ENCODE measurements at places on chromosomes 3 and 15.

DNA sequence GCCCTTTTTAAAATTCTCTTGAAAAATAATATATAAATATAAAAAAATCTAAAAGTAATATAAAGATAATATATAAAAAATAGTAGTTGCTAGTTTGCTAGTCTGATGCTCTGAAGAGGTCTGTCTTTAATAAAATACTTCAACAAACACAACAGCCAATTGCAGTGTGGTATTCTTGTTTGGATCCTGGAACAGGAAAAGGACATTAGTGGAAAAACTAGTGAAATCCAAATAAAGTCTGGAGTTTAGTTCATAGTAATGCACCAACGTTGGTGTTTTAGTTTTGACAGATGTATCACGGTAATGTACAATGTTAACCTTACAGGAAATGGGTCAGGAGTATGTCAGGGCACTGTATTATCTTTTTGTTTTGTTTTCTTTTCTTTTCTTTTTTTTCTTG is 26.0 kb upstream of the CEMIP start:
- DNase-seq = no peak

DNA sequence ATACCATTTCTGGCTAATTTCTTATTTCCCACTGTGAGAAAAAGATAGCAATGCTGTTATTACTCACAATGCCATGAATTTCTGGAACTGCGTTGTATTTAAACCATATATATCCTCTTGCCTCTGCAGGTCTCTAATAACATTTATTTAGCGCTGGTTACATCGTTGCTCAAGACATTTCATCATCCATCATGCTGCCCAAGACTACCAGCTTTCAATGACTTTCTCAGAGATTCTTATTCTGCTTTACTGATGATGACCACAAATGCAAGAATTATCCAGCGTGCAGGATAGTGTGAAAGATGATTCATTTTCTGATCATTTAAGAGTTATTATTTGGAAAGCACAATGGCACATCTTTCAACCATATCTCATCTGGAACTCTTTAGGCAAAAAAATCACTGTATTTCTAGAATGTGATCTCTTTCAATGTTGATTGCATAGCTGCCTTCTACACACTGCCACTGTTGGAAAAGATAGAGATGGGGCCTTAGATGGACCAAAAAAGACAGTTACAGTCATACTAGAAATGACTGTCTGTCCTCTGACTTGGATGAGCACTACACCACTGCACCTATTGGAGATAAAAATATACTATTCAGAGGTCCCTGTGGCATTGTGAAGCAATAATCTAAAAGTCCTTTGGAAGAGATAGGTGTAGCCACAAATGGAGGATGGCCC is 716.1 kb downstream of the NSUN3 start:
- DNase-seq = no peak

GRCh38 chr15:60551147-60551780 is 72.3 kb upstream of the ICE2 start:
- DNase-seq = no peak

DNA sequence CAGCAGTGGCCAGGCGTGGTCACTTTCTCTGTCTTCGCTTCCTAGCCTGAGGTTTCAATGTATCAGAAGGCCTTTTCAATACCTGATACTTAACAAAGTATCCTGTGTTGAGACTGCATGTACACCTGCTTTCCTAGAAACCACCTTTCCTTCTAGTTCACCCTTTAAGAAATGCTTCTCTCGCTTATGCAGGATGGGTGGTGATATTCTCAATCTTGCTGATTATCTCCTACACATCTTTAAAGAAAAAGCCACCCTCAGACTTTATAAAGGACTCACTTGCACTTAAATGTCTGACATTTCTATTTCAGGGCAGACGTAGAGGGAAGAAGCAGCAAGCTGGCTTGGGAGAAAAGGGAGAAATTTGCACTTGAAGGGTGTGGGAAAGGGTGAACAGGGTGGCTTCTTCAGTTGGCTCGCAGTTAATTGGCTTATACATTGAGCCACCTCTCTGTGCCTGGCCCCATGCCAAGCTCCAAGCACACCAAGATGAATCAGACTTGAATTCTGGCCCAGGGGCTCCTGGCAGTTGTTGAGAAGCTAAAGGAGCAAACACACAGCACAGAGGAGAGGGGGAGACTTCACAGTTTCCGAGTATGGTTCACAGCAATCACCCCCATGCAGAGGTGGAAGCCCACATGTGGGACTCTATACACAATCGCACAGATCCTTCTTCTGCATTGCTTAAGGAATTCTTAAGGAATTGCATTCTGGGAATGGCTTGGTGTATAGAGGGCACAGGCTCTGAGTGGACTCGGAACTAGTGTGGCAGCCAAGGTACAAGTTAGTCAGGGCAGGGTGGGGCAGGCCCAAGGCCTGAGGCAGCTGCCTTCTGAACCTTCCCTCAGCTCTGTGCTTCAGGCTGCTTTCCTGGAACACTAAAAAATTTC is 1.3 kb downstream of the ARL6IP5 start:
- DNase-seq = peak; percentile 96

- no peak for DNase-seq
Measured at GRCh38 chr15:62934236-62934971, 108.1 kb upstream of the TPM1 start.

GRCh38 chr3:38521391-38521987 is 25.3 kb downstream of the EXOG start:
- DNase-seq = peak; percentile 72

- DNase-seq = peak; percentile 25
Measured at GRCh38 chr3:36774052-36774451, 9.7 kb upstream of the DCLK3 start.

GRCh38 chr3:20905210-20905805 is 719.3 kb upstream of the SGO1 start:
- DNase-seq = no peak

DNA sequence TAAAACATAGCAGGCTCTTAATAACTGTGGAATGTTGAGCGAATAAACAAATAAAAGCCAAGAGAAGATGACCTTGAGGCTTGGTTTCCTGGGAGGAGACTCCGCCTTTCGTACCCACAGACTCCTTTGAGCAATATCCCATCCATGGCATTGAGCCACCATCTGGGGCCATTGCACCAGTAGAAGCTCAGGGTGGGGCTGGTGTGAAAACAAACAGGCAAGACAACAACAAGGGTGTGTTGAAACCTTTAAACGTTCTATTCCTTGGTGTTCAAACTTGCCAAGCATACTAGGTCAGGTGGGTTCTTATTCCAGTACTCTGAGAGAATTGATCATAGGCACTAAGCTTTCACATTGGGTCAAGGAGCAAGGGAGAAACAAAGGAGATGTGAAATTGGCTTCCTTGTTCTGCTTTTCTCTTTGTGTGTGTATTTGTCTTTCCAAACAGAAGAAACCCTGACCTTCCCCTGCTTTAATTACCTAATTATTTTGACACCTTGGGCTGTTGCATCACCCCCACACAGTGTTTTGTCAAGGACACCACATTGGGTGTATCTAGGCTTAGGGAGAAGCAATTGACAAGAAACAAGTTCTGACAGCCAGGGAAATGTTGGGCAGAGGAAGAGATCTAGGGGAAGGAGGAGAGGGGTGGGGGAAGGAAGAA is 105.1 kb upstream of the BCL6 start:
- DNase-seq = no peak

GRCh38 chr3:195815169-195815771 is 3.5 kb upstream of the MUC4 start:
- DNase-seq = peak; percentile 14

DNA sequence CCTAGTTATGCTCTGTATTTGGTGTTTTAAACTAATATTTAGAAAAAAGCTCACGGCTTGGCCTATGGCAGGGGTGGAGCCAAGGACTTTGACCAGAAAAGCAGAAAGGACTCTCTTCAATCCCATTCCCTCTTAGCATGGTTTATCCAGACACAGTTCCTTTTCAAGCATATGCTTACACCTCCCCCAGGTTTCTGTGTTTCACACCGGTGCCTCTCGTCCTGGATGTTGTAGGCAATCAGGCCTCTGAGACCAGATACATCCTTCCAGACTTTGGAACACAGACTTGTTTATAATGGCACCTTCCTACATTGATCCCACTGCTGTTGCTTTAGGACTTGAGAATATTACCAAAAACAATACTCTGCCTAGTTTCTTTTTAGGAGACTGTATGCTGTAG is 440.5 kb upstream of the ARPP21 start:
- no peak for DNase-seq

GRCh38 chr3:181901626-181902025 is 189.9 kb downstream of the SOX2 start:
- DNase-seq = peak; percentile 29

GRCh38 chr15:81000144-81000623 is 539 bp upstream of the TLNRD1 start:
- no peak for DNase-seq

- DNase-seq = no peak
Measured at GRCh38 chr3:124520970-124521369, 209.3 kb upstream of the UMPS start.

GRCh38 chr3:107361633-107362032 is 15.6 kb upstream of the CCDC54 start:
- DNase-seq = no peak

DNA sequence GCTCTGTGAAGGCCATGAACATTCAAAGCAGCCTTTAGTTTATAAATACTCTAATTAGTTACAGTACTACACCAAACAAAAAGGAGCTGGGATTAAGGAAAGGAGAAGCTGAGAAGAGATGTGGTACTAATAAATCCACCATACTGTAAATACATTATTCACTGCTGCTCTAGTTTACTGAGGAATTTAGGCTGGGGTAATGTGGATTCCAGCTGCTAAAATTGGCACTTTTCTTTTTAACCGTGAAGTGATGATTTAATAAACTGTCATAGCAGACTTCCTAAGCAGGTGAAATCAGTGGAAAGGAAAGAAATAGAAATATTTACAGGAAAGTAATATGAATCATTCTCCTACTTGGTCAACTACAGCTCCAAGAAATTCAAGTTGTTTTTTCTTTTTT is 88.7 kb downstream of the TFG start:
- DNase-seq = no peak

DNA sequence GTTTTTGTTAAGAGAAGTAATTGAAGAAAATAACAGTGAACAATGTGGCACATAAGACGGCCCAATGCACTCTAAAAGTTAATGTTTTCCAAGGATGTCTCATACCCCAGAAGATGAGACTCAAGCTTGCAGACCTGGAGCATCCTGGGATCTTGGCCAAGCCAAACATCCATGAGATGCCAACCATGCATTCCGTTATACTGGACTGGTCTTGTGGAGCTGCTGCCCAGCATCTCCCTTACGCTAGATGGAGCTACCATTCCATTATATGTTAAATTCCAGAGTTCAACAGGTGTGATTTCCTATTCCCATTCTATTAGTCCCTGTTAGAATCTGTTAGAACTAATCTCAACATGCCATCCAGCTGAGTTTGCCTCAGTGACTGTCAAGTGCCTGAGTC is 181.8 kb downstream of the PDCD6IP start:
- DNase-seq = peak; percentile 62

DNA sequence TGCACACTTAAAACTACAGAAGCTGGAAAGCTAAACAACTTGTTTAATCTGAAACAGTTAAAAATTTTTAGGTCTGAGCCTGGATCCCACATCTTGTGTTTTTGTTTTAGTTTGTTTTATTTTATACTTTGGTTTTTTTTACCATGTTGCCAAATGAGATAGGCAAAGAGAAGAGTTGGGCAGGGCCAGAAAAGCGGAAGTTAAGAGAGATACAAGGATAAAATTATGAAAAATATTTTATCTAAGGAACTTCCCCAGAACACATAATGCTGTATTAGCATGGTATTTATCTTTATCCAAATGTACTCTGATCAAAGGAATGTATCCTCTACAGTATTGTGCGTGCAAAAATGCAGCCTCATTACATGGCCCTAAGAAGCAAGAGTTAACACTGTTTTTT is 50.7 kb downstream of the PROS1 start:
- DNase-seq = no peak

GRCh38 chr3:162368417-162368816 is 871.8 kb downstream of the OTOL1 start:
- DNase-seq = no peak

GRCh38 chr3:101938262-101938847 is 89.0 kb downstream of the NFKBIZ start:
- DNase-seq = no peak

DNA sequence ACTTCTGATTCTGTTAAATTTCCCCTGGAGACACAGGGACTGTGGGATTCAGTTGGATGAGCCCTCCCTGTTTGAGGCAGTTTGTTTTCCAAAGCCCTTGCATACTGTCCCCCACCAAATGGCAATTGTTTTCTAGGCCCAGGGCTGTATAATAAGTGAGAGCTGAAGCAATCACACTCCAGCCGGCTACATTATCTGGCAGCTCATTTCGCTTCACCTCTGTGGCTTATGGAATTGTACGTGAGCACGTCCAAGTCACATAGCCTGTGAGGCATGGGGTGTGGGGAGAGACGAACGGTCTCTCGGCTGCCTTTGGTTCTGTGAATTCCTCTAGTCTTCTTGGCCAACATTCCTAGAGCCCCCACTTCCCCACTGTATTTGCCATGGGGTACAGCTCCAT is 10.7 kb downstream of the RBP2 start:
- DNase-seq = no peak

DNA sequence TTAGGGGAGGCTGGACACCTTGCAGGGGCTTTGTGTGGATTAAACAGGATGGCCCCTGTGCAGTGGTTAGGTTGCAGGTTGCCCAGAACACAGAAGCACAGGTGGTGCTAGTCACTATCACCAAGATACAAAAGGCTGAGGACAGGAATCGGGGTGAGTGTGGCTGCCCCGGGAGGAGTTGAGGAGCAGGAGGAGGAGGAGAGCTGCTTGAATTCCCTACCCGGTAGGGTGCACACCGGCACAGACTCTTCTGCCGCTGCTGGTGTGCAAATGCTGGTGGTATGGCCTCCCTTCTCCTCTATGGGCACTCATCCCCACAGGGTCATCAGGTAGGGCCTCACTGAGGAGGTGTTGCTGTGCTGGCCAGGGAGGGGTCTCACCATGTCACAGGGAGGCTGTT is 67.5 kb upstream of the SMAD6 start:
- no peak for DNase-seq

DNA sequence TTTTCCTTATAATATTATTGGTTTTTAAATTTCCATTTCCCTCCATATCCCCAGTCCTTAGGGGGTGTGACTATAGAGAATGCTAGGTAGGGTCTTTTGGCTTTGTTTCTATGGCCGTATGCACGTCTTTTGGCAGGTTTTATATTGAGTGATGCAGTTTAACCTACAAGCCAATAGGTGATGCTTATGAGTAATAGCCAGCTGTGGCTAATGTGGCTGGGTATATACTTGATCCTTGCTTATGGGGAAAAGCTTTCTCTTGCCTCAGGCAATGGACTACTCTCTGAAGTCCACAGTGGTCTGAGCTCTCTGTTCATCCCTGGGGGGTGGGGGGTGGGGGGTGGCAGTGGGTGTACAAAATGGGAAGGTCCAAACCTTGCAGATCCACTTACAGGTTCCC is 223.9 kb downstream of the MFSD1 start:
- no peak for DNase-seq
